ENCODE measurements at places on chromosomes 3 and 15.
A peak's percentile ranks its signal among the peaks of the same experiment; 100 is the strongest.

GRCh38 chr3:137165117-137165806 is 207.5 kb downstream of the IL20RB start:
- DNase-seq, result no peak

DNA sequence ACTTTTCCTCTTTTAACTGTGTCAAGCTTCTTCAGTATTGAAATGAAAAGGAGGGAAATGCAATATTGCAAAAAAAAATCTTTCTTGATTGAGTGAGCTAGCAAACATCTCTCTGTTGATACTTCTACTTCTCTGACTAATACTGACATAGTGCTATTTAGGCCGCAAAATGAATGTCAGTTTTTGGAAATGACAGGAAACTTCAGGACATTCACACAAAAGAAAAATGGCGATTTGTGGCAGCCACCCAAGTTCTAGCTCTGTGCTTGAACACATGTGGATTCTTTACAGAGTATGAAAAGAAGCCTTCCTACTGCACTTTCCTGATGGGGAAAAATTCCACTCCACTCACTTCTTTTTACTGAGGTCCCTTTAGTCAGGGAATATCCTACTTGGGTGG is 486.8 kb upstream of the ALCAM start:
- no peak for DNase-seq

GRCh38 chr3:196246612-196247308 is 30.4 kb downstream of the SLC51A start:
- no peak for DNase-seq

DNA sequence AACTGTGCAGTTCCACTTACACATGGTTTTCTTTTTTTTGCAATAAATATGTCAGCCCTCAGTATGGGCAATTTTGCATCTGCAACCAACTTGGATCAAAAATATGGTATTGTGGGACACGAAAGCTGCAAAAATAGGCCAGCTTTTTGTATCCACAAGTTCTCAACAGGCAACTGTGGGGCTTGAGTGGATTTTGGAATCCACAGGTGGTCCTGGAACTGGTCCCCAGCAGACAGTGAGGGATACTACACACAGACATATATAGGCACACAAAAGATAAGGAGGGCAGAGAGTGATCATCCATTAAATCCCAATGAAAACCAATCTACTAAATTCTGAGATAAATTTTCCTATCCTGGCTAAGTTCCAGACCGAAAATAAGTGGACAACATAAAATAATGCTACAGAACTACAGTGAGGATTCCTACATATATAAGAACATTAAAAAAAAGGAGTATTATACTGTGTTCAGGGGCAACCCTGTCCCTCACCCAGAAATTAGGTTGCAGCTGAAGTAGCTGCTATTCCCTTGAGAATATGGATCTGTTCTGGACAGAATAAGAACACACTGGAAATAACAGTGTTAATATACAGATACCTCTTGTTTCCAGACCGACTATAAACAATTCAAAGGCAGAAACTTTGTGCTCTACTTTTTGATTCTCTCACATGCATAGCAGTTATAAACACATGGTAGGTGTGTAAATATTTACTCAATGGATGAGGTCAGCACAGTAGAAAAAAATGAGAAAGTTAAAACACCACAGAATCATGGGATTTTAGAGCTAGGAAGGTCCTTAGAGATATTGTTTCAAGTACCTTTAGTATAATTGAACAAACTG is 25.4 kb downstream of the DENND4A start:
- DNase-seq, result no peak

DNA sequence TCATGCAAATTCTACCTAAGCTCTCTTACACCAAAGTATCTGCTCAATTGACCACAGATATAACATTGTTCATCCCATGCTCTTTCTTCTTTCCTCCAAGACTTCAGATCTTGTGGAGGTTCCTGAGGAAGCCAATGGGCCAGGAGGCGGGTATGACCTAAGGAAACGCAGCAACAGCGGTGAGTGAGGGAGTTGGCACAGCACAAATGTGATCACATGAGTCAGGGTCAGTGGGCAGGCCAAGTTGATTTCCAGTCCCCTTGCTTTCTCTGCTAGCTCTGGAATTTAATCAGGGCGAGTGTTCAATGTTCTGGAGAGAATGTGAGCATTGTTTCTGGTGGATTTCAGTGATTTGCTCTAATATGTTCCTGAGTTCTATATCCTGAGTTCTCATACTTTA is 112.7 kb downstream of the STAC start:
- no peak for DNase-seq

DNA sequence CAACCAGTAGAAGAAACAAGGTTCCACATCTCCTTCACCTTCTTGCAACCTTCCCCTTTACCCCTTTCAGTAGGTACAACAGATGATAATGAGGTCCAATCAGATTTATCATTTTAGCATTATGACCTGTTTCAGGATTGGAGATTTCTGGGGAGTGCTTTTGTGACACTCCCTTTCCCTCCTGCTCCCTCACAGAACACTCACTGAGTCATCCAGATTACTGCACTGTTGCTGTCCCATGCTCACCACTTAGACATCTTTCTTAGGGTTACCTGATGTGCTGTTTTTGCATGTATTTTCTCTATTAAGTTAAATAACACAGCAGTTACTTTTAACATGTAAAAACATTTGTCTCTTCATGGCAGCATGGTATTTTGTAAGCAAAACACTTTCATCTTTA is 118.5 kb downstream of the MFSD1 start:
- DNase-seq, result no peak

DNA sequence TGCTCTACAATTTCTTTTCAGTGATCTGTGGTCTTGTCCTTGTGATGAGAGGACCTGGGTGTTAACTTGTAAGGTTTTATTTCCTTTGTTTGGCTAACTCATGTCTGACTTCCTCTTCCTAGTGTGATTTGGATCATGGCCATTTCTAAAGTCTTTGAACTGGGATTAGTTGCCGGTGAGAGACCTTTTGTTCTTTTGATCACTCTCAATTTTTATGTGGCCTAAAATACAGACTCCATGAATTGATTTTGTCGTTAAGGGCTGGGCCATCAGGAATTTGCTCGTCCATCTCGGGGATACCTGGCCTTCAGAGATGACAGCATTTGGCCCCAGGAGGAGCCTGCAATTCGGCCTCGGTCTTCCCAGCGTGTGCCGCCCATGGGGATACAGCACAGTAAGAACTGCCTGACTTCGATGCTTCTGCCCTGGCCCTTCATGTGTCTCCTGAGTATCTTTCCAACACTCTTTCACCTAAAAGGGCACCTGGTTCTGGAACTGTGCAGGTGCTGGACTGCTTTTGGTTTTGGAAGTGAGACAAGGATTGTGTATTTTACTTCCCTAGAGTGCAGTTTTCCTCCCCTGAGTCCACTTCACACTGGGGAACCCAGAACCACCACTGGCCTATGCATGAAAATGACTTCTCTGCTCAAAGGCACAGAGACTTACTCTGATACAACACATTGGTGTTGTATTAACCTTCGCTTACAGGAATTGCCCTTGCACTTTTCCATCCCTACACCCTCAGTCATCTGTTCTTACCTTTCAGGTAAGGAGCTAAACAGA is 13.1 kb upstream of the LRRC2 start:
- DNase-seq, result no peak

GRCh38 chr3:180320631-180321030 is 281.3 kb upstream of the TTC14 start:
- DNase-seq, result no peak

DNA sequence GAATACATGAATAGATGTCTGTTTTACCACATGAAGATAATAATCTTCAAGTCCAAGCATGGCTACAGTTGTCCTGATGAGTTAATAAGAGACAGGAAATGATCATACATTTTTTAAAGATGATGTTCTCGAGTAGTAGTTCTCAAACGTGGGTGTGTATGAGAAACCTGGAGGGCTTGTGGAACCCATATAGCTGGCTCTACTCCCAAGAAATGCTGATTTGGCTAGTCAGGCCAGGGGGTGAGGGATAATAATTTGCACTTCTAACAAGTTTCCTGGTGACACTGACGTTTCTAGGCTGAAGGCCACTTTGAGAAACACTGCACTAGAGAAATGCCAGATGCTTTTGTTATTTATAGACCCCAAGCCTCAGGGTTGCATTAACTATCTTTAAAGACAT is 37.0 kb downstream of the ROPN1B start:
- no peak for DNase-seq

DNA sequence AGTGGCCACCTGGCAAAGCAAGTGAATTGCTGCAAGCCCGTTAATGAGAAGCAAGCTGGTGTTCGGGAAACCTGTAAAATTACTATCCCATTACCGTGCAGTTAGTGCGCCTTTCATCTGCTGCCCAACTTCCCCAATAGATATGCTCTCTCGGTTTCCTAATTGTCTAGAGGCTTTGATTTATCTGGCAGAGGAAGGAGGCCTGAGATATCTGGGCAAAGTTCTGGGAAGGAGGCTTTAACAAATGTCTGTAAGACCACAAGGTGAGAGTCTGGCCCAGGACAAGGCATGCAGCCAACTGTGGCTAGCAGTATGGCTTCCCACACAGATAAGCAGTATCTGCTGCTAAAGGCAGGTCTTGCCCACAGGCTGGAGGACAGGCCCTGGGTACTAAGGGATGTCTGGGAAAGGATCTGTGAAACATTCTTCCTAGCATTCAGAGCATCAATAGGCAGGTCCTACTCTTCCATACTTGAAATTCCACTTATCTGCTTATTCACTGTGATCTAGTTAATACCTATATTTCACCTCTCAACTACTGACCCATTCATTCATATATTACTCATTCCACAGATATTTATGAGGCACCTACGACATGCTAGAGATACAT is 130.0 kb upstream of the SLC2A2 start:
- DNase-seq, result no peak

DNA sequence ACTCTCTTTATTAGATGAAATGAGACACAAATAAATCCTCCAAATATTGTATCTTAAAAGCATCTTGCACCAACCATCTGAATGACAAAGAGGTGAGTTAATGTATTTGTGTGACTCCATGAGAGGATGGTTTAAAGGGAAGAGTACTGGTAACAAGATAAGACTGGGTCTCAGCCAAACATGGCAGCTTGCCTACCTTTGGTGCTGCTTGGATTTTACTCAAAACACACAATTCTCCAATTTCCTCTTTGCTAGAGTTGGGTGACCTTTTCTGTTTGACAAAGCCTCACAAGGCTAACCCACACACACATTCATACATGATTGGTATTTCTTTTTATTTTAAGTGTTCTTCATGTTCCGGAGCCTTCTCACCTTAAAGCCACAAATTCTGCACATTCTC is 506.4 kb downstream of the FGF12 start:
- DNase-seq, result no peak

GRCh38 chr3:111603679-111604078 is 8.5 kb upstream of the ZBED2 start:
- DNase-seq, result no peak

GRCh38 chr3:22103423-22103822 is 352.4 kb upstream of the ZNF385D start:
- DNase-seq, result peak; percentile 66

DNA sequence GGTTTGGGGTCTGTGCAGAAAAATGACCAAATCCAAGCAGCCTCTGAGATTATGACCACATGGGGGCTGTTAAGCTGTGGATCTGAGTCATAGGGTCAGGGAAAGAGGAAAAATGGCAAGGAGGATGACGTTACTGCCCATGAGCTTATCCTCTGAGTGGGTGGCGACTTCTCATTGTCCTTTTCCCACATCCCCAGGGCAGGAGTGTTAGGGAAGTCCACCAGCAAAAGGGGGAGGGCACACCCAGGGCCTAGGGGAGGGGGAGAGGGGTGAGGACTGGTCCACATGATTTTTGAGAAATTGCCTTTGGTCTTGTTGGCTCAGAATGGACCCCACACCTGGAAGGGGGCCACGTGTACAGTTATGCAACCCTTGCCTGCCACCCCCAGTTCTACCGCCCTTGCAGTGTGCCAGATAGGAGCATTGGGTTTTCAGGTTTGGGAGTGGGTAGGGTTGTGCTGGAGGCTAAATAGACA is 2.6 kb downstream of the CD276 start:
- no peak for DNase-seq

DNA sequence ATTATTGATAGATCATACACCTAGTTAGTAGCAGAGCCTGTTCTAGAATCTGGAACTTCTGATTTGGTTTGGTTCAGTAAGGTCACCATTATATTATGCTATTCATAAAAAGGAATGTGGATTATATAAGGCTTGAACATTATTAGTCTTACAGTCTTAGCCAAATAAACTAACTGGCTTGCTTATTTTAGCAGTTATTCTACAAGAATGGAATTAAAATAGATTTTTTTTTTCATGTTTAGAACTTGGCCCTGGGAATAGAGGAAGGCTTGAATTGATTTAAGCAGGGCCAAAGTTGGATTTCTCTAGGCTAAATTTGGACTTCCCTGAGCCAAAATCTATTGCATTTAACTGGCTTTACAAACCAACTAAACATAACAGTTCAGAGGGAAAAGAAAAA is 24.4 kb downstream of the DTWD1 start:
- no peak for DNase-seq

GRCh38 chr3:24375947-24376384 is 118.7 kb downstream of the THRB start:
- DNase-seq, result no peak

GRCh38 chr3:132344666-132345280 is 27.6 kb downstream of the ACP3 start:
- no peak for DNase-seq

- no peak for DNase-seq
Observed at GRCh38 chr3:196641333-196642054, 2.0 kb downstream of the NRROS start.

DNA sequence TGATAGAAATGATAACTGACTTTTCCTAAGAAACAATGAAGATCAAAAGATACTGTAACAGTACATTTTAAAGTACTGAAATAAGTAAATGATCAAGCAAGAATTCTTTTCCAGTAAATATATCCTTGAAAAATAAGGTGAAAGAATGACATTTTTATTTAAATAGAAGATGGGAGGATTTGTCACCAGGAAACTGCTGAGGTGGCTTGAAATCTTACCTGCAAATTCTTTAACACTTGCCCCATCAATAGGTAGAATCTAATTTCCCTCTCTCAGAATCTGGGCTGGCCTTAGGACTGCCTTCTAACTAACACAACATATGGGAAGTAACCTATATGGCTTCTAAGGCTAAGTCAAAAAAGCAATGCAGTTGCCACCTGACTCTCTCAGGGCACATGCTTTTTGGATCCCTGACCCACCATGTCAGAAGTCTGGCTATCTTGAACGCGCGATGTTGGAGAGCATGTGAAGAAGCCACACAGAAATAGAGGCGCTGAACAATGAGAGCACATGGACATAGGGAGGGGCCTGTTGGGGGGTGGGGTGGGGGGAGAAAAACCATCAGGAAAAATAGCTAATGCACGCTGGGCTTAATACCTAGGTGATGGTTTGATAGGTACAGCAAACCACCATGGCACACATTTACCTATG is 11.5 kb downstream of the ACSBG1 start:
- no peak for DNase-seq
